Frontal cortex (tissue), 4 donors: ENCODE measurements at places on chromosomes 7 and 10.

DNA sequence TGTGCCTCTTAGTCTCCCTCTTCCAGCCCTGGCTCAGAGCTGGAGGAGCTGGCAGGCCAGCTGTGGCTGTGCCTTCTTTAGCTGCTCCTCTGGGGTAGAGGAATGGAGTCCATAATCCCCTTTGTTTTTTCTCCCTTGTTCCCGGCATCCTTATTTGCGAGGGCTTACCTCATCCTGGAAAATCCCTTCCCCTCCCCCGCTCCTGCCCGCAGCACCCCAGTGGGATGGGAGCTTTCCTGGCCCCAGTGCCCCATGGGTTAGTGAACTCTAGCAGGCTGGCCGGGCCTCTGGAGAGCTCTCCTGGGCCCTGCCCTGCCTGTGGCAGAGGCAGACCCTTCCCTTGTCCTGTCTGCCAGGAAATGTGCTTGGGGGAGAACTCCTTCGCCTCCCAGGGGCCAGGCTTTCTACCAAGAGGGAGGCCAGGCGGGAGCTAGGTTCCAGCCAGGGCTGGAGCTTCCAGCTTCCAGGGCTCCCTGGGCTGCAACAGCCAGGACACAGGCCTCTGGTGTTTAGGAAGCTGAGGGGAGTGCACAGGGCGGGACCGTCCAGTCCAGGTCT is 16.5 kb upstream of the TRIM8 start:
- DNase-seq: no peak

- no peak for DNase-seq
These were observed 8.2 kb downstream of the KCNIP2 start for GRCh38 chr10:101835362-101835761.

DNA sequence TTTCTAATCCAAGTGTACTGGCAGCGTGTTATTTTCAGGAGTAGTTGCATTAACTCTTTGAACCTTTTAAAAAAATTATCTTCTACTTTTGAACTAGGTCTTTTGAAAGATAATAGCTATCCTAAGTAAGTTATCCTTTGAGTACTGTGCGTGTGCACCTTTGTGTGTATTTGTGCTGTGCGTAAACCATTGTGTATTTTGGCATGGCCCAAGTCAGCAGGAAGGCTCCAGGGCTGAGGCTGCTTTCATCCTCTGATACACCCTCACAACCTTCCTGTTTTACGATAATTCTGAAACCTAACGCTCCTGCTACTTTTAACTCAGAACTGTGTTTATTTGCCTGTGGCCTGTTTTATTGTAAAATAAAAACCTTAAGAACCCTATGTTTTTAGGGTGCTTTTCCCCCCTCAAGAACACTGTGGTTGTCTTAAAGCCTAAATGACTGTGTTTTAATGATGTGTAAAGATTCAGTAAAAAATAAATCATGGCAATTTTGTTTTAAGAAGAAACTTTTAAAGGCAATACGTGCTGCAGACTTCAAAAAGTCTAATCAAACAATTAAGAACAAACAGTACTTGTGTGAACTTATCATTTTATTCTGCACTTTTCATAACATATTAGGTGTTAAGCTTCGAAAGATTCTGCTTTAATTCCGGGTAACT is 57.5 kb downstream of the HDAC9 start:
- no peak for DNase-seq

DNA sequence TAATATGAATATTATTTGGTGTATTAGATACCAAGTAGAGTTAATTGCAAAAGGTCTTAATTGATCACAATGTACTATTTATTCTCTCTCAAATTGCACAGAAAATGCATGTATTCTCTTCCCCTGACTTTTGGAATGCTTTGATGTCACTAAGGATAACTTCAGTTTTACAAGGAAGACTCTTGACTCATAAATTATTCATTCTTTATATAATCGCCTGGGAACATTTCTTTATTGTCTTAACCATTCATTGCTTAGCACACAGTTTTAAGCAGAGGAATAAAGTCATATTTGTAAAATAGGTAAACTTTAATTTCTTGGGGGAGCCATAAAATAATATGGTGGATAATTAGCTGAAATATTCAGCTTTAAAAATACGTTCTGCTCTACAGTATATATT is 306.0 kb upstream of the TMEM229A start:
- no peak for DNase-seq

GRCh38 chr10:125124907-125125306 is 35.5 kb downstream of the CTBP2 start:
- DNase-seq: no peak

- no peak for DNase-seq
These were observed 13.9 kb upstream of the SH2D4B start for GRCh38 chr10:80523773-80524172.

GRCh38 chr7:68280931-68281330 is 1284.3 kb downstream of the TYW1 start:
- DNase-seq: no peak

GRCh38 chr10:71805776-71806703 is 32.7 kb upstream of the VSIR start:
- no peak for DNase-seq

DNA sequence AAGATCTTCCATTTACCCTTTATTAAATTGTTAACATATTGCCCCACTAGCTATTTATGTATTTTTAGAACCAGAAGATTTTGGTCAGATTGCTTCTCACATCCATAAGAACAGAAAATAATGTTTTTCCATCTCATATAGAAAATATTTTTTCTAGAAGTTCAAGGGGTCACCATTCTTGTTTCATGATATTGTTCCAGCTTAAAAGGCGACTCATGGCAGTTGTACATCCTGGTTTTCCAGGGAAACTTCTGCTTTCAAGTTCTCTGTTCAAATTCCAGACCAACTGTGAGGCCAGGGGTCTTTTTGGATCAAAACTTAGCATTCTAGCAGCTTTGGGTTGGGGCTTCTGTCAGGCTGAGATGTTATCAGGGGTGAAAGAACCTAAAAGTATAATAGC is 84.4 kb downstream of the LRRC4 start:
- no peak for DNase-seq

- DNase-seq: no peak
These were observed 64.9 kb upstream of the C1QL3 start for GRCh38 chr10:16586358-16587138.

- DNase-seq: no peak
These were observed 32.8 kb downstream of the ADRA2A start for GRCh38 chr10:111109501-111110242.

DNA sequence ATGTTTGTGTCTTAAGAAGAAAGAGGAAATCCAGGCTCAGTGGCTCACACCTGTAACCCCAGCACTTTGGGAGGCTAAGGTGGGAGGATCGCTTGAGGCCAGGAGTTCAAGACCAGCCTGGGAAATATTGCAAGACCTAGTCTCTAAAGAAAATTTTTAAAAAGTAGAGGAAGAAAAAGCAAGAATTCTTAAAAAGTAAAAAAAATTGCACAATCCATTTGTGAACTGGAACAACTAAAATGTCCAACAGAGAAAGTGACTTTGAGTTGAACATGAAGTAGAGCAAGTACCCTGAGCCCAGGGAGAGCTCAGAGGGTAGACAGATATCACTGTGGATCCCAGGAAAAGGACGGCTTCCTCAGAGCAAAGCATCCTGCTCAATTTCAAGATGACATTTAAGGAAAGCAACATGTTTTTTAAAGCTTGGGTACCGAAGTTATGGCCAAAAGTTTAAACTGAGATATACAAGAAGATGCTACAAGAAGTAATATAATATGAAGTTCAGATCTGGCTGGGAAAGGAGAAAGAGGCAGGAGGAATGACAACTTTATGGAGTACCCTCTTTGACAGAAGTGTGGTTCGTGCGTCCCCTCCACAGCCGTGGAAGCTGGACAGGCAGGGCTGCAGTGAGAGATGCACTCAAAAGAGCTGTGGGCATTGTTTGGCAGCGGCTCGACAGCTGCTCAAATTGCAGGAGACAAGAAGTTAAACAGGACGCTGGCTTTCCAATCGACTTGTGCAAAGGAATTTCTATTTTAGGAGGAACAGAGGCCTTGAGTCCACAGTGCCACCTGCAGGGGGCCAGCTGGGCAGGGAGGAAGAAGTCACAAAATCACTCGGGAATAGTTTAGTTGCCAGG is 201.3 kb downstream of the JCAD start:
- peak; percentile 19 for DNase-seq

DNA sequence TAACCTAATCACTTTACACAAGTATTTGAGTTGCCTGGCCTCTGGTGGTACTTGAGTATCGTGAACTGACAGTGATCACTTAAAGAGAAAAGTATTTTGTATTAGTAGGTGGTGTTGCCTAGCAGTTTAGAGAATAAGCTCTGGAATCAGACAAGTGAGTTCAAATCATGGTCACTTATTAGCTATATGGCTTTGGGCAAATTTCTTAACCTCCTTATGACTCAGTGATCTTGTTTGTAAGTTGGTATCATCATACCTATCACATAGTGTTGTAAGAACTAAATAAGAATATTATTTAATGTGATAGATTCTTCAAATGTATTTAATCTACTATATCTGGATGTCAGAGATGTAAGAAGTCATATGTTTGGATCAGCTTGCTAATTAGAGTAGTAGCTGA is 163.8 kb downstream of the RNF133 start:
- no peak for DNase-seq

GRCh38 chr10:30227481-30227880 is 121.6 kb downstream of the MTPAP start:
- no peak for DNase-seq

DNA sequence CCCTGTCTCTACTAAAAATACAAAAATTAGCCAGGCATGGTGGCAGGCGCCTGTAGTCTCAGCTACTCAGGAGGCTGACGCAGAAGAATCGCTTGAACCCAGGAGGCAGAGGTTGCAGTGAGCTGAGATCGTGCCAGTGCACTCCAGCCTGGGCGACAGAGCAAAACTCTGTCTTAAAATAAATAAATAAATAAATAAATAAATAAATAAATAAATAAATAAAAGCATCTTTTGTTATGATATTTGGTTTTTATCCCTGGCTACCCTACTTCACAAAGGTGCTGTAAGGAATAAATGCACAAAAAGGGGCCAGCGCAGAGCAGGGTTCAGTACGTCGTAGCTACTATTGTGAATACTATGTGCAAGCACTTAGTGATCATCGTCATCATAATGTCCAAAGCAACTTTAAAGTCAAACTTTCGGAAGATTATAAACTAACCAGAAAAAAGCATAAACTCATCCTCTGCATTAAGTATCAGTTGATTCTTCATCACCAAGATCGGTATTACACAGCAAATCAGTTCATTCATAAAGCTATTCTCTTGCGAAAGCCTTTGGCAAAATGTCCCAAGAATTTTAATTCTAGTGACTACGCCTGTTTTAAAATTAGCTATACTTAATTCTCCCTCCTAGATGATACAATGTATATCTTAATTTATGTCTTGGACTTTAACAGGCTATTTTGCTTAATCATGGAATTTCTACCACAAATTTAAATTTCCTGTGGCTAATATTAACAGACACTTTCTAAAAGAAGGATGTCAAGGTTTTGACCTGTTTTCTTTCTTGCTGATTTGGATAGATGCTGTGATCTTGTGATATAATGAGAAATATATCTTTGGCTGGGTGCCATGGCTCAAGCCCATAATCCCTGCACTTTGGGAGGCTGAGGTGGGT is 7.6 kb upstream of the NFE2L3 start:
- DNase-seq: no peak

GRCh38 chr7:44321796-44322195 is 3.6 kb downstream of the CAMK2B start:
- DNase-seq: no peak

GRCh38 chr7:31466036-31466435 is 47.9 kb upstream of the ITPRID1 start:
- no peak for DNase-seq

DNA sequence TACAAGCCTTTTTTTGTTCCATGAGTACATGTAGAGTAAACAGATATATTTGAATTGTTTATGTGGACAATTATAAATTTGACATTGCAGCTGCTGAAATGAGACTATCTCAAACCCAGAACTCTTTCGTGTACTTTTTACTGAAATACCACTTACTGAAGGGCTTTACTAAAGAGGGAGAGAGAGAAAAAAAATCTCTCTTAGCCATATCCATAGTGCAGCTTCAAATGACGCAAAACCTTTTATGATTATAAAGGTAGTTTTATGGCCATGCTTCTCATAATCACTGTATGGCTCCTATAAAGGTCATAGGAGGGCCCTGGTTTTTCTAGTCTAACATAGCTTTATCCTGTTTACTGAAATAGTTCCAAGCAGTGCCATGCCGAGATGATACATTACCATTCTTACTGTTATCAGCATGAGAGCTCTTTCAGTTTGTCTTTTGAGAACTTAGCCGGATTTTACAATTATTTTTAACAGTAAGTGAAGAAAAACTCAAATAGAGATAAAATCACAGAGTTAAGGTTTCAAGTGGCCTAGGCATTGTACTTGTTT is 35.1 kb downstream of the KCND2 start:
- DNase-seq: no peak

DNA sequence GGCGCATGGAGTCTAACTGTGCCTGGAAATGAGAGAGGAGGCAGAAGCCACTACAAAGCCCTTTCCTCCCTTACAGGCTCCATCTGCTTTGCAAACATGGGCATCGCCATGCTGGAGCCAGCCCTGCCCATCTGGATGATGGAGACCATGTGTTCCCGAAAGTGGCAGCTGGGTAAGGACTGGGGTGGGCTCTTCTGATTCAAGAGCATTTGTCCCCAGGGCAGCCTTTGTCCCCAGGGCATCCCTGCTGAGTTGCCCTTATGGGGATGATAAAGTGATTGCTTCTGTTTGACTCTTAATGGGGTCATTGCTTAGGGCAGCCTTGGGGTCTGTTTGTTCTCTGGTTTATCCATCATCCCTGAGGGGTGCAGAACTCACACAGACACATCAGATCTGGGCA is 16.8 kb downstream of the SLC18A2 start:
- DNase-seq: no peak

DNA sequence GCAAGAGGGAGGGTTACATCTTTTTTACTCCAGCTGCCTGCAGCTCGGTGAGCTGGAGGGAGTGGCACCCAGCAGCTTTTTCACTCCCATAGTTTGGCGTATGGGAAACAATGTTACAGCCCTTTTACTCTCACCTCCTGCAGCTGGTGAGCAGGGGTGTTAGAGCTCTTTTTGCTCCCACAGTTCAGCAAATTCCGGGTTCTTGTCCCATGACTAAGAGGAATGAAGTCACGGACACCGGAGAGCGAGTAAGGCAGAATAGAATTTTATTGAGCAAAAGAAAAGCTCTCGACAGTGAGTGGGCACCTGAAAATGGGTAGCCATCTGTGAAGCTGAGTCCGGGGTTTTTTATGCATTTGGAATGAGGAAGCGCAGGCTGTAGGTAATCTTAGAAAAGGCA is 446.6 kb downstream of the GFRA1 start:
- no peak for DNase-seq

GRCh38 chr10:133209641-133210040 is 20.4 kb upstream of the UTF1 start:
- DNase-seq: no peak

- no peak for DNase-seq
These were observed 4.2 kb downstream of the RARRES2 start for GRCh38 chr7:150337179-150337578.

GRCh38 chr10:121813211-121813815 is 114.5 kb downstream of the ATE1 start:
- DNase-seq: no peak

DNA sequence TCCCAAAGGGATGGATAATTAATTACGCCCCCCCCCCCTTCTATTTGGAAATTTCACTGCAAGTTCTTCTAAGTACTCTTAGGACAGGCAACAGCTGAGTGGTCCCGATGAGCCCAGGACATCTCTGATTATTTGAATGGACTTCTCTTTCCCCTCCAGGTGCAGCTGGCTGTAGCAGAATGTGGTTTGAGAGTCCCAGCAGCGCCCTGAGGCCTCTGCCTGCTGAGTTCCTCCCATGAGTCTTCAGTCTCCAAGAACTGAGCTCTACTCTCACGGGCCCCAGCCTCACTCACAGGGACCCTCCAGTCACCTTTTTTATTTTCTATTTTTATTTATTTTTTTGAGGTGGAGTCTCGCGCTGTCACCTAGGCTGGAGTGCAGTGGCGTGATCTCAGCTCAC is 63.6 kb upstream of the SFMBT2 start:
- DNase-seq: no peak
